ENCODE measurements at places on chromosomes 3 and 15. TPM values are rescaled to one million over a fixed set of nuclear protein-coding genes. Genes with fewer than 3 reads are reported as not detected.

The GOLGA6A gene
- not detected for total RNA-seq

The COX17 gene
- 78.4 TPM for total RNA-seq

The GOLGA8J gene
- total RNA-seq = 0.16 TPM

The RLBP1 gene
- 37.2 TPM for total RNA-seq

The TERC gene
- total RNA-seq = 10.4 TPM

Measured in SK-MEL-5 (cell line).